Psoas muscle (tissue), 8 donors: ENCODE measurements at places on chromosomes 6 and 20.

DNA sequence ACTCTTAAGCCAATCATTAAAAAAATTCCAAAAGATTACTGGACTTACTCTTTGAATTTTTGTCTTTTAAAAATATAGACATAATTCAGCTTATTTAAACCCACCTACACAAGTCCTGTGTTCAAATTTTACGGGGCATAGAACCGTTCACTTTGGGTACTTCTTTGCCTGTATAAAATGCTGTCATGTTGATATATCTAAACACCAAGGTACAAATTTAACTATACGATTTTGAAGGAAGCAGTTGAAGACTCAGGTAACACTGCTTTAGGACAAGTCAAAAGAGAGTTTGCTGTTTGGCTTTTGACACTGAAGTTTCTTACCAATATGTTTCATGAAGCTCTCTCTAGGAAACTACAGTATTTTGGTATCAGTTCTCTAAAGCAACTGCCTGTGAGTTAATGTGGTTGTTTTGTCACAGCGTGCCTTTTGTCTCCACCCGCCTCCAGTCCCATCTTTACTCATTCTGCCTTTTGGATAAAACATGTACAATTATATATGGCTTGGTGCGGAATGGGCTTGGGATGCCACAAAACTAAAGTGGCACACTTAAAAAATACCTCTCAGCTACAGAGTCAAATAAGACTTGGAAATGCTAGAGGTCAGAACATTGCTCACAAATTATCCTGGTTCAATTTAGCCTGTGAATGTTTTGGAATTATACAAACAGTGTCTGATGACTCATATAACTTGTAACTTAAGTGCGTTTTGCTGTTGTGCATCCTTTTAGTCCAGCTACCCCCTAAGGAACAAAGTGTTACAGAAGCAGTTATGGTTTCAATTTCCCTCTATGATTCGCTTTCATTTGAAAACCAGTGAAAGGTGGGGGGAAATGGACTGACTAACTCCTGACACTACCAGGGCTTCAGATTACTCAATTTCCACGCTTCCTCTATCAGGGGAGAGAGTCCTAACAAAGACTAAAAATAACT lies 38.7 kb downstream of the RGS17 start:
- DNase-seq = no peak
- H3K36me3 ChIP-seq = no peaks in the 10 kb centered on the region
- H3K27ac ChIP-seq = no peak overlapping the region
- H3K4me3 ChIP-seq = no peak overlapping the region
- H3K27me3 ChIP-seq = no peaks in the 10 kb centered on the region

DNA sequence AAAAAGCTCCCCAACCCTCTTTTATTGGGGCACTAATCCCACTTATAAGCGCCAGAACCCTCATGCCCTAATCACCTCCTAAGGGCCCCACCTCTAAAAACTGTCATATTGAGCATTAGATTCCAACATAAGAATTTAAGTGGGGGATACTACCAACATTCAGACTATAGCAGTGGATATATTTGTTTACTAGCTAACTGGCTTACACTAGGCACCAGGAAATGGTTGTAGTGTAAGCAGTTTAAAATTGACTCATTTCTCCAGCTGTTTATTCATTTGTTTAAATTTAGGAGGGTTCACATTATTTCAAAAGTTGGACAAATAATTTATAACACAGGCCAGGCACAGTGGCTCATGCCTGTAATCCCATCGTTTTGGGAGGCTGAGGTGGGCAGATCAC lies 22.9 kb downstream of the MTO1 start:
- H3K27me3 ChIP-seq = no peaks in the 10 kb centered on the region
- no peak for DNase-seq
- H3K4me1 ChIP-seq = no peaks in the 10 kb centered on the region

GRCh38 chr6:5067305-5067704 lies 17.8 kb upstream of the PPP1R3G start:
- no peak for DNase-seq
- no peak overlapping the region for H3K27ac ChIP-seq
- H3K4me3 ChIP-seq = no peak overlapping the region
- H3K27me3 ChIP-seq = no peaks in the 10 kb centered on the region
- no peaks in the 10 kb centered on the region for H3K36me3 ChIP-seq

- no peak overlapping the region for H3K27ac ChIP-seq
- no peaks in the 10 kb centered on the region for H3K27me3 ChIP-seq
- H3K4me1 ChIP-seq = peaks cover 8% of the 10 kb centered on the region
- no peaks in the 10 kb centered on the region for H3K36me3 ChIP-seq
- no peak overlapping the region for H3K4me3 ChIP-seq
- no peak for DNase-seq
Observed at GRCh38 chr6:15927531-15928225, 201.2 kb upstream of the MYLIP start.

DNA sequence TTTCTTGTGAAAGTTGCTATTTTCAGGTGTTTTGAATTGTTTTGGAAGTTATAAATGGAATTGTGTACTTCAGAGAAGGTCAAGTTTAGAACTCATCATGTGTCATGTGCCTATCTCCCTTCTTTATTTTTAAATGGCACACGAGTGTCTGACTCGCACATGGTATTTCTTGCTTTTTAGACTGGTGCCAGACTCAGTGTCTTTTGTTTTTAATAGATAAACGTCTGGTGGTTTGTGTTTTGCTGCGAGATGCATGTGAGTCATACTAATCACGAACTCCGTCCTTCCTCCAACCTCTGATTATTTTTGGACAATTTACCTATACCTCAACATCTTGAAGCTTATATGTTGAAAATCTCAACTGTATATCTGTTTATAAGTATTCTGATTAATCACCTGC lies 292.1 kb downstream of the CDKAL1 start:
- H3K4me1 ChIP-seq = peaks cover 15% of the 10 kb centered on the region
- no peak overlapping the region for H3K4me3 ChIP-seq
- H3K27me3 ChIP-seq = no peaks in the 10 kb centered on the region

GRCh38 chr6:108341372-108341771 lies 46.5 kb downstream of the AFG1L start:
- H3K4me3 ChIP-seq = no peak overlapping the region
- no peaks in the 10 kb centered on the region for H3K27me3 ChIP-seq
- no peaks in the 10 kb centered on the region for H3K4me1 ChIP-seq
- peaks cover 4% of the 10 kb centered on the region for H3K36me3 ChIP-seq
- DNase-seq = no peak
- no peak overlapping the region for H3K27ac ChIP-seq

GRCh38 chr6:49299279-49299678 lies 163.8 kb downstream of the MMUT start:
- no peak for DNase-seq
- no peak overlapping the region for H3K4me3 ChIP-seq
- no peak overlapping the region for H3K27ac ChIP-seq
- no peaks in the 10 kb centered on the region for H3K36me3 ChIP-seq
- no peaks in the 10 kb centered on the region for H3K27me3 ChIP-seq

GRCh38 chr6:121848523-121849255 lies 413.2 kb downstream of the GJA1 start:
- no peak for DNase-seq
- H3K27me3 ChIP-seq = no peaks in the 10 kb centered on the region
- no peak overlapping the region for H3K4me3 ChIP-seq
- H3K27ac ChIP-seq = no peak overlapping the region

DNA sequence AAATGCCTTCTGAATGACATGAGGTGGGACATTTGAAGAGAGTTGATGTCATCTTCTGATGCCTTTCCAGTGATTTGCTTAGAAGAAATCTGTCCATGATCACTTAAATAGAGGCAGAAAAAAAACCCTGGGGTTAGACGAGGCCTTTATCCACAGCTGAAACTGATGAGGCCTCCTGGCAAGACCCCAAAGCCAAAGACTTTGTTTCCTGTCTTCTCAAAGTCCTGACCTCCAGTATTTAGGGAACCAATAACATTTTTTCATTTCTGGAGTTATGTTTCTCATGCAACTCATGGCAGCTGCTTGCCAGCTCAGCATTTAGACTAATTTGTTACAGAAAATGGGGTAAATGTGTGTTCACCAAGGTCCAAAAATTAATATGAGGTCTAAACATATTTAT lies 248.0 kb upstream of the PRDM1 start:
- no peak overlapping the region for H3K4me3 ChIP-seq
- H3K36me3 ChIP-seq = no peaks in the 10 kb centered on the region
- H3K27me3 ChIP-seq = no peaks in the 10 kb centered on the region
- no peak overlapping the region for H3K27ac ChIP-seq
- DNase-seq = no peak

GRCh38 chr6:133115946-133116345 lies 125.2 kb upstream of the EYA4 start:
- H3K4me3 ChIP-seq = no peak overlapping the region
- no peaks in the 10 kb centered on the region for H3K36me3 ChIP-seq
- DNase-seq = no peak

DNA sequence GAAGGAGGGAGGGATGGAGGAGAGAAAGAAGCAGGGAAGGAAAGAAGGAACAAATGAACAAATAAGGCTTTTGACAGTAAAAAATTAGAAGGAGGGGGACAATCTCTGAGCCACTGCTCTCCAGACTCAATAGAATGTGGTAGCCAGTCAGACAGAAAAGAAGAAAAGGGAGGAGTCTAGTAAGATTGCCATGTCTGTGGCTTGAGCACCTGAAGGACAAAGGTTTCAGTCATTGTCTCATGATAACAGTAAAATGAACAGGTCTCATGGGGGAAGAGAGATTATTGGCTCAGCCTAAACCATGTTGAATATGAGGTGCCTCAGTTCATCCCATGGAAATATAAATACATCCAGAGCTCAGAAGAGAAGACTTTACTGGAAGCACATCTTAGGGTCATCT lies 14.0 kb upstream of the LOC128125822 start:
- no peak for DNase-seq
- H3K27ac ChIP-seq = no peak overlapping the region
- H3K36me3 ChIP-seq = no peaks in the 10 kb centered on the region
- no peak overlapping the region for H3K4me3 ChIP-seq

- H3K27ac ChIP-seq = peak overlapping the region; percentile 71
- DNase-seq = no peak
- no peak overlapping the region for H3K4me3 ChIP-seq
Observed at GRCh38 chr6:70685494-70686180, 18.0 kb downstream of the SMAP1 start.

GRCh38 chr20:57589728-57590484 lies 29.0 kb downstream of the PCK1 start:
- H3K4me3 ChIP-seq = no peak overlapping the region
- no peak overlapping the region for H3K27ac ChIP-seq

GRCh38 chr6:2883673-2884072 lies 19.4 kb downstream of the SERPINB9 start:
- H3K36me3 ChIP-seq = no peaks in the 10 kb centered on the region
- H3K27ac ChIP-seq = no peak overlapping the region
- no peaks in the 10 kb centered on the region for H3K27me3 ChIP-seq
- H3K4me3 ChIP-seq = no peak overlapping the region

GRCh38 chr20:10201321-10201870 lies 17.2 kb upstream of the SNAP25 start:
- H3K27me3 ChIP-seq = no peaks in the 10 kb centered on the region
- no peaks in the 10 kb centered on the region for H3K36me3 ChIP-seq
- no peak for DNase-seq
- no peak overlapping the region for H3K4me3 ChIP-seq

DNA sequence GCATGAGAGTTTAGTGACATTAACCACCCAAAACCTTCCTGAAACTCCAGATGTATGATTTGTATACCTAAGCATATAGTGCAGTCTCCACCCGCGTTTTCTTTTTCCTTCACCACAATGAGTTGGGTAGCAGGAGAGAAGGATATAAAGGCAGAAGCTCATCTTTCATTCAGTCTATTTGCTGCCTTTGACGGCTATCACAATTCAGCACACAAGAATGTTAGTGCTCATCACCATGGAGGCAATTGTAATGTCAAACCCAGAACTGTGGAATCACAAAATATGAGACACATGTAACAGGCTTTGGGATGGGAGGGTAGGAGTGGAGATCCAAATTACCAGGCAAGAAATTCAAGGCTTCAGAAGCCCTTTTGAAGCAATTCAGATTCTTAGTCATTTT lies 17.6 kb downstream of the ZHX3 start:
- no peak for DNase-seq
- no peak overlapping the region for H3K4me3 ChIP-seq
- no peaks in the 10 kb centered on the region for H3K36me3 ChIP-seq
- peaks cover 40% of the 10 kb centered on the region for H3K4me1 ChIP-seq
- peak overlapping the region; percentile 34 for H3K27ac ChIP-seq

GRCh38 chr20:39717936-39718335 lies 755.8 kb downstream of the DHX35 start:
- H3K27ac ChIP-seq = no peak overlapping the region
- H3K4me1 ChIP-seq = no peaks in the 10 kb centered on the region
- no peaks in the 10 kb centered on the region for H3K27me3 ChIP-seq
- H3K36me3 ChIP-seq = no peaks in the 10 kb centered on the region
- no peak for DNase-seq

DNA sequence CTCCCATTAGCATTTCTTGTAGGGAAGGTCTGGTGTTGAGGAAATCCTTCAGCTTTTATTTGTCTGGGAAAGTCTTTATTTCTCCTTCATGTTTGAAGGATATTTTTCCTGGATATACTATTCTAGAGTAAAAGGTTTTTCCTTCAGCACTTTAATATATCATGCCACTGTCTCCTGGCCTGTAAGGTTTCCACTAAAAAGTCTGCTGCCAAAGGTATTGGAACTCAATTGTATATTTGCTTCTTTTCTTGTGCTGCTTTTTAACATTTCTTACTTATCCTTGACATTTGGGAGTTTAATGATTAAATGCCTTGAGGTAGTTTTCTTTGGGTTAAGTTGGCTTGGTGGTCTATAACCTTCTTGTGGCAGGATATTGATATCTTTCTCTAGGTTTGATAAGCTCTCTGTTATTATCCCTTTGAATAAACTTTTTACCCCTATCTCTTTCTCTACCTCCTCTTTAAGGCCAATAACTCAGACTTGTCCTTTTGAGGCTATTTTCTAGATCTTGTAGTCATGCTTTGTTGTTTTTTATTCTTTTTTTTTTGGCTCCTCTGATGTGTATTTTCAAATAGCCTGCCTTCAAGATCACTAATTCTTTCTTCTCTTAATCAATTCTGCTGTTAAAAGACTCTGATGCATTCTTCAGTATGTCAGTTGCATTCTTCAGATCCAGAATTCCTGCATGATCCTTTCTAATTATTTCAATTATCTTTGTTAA lies 225.0 kb upstream of the ZNF217 start:
- no peaks in the 10 kb centered on the region for H3K4me1 ChIP-seq
- no peak for DNase-seq
- no peaks in the 10 kb centered on the region for H3K27me3 ChIP-seq

DNA sequence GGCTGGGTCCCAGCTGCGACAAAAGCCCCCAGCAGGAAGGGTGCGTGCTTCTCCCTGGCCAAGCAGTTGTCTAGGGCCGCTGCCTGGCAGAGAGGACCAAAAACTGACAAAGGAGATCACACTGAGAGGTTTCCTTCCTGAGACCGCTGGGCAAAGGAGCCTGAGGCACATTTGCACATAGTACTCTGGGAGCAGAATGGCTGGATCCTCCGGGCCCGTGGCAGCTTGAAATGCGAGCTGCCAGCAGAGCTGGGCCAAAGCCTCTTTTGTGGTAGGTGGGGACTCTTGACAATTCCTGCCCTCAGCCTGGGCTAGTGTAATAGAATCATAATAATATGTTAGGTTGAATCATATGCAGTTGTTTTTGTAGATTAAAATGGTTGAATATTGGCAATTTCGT lies 33.1 kb upstream of the RNF8 start:
- H3K4me3 ChIP-seq = no peak overlapping the region
- no peak for DNase-seq
- peaks cover 85% of the 10 kb centered on the region for H3K36me3 ChIP-seq
- H3K27ac ChIP-seq = no peak overlapping the region
- H3K27me3 ChIP-seq = no peaks in the 10 kb centered on the region
- H3K4me1 ChIP-seq = peaks cover 5% of the 10 kb centered on the region
